Glomerular endothelial cell (primary cell): ENCODE measurements at places on chromosomes 5 and 9. TPM values are rescaled to one million over a fixed set of nuclear protein-coding genes. Genes with fewer than 3 reads are reported as not detected.

The PARP8 gene
- total RNA-seq = 2.0 and 4.5 TPM in 2 replicates

The SCGB3A2 gene
- total RNA-seq = not detected in 2 replicates

The PTGES gene
- total RNA-seq = 1.1 TPM in 1 of 2 replicates, not detected in the other

The LMAN2 gene
- total RNA-seq = 295 and 316 TPM in 2 replicates

The SET gene
- total RNA-seq = 227 and 258 TPM in 2 replicates

The ITGA2 gene
- 50.5 and 69.4 TPM in 2 replicates for total RNA-seq

The C5orf22 gene
- total RNA-seq = 18.2 and 18.7 TPM in 2 replicates

The ANKRD33B gene
- 5.6 and 6.1 TPM in 2 replicates for total RNA-seq

The SHISAL2B gene
- total RNA-seq = not detected in 2 replicates

The MORN5 gene
- total RNA-seq = 3.6 TPM in 1 of 2 replicates, not detected in the other

The ZFP37 gene
- total RNA-seq = 0.64 and 1.1 TPM in 2 replicates

The SPATA31D4 gene
- not detected in 2 replicates for total RNA-seq

The TAF1L gene
- under 0.01 TPM in 1 of 2 replicates, not detected in the other for total RNA-seq

The ZBTB6 gene
- 4.0 and 5.3 TPM in 2 replicates for total RNA-seq

The SEC16A gene
- total RNA-seq = 71.7 and 117 TPM in 2 replicates

The LCN12 gene
- total RNA-seq = not detected in 2 replicates

The IFNA13 gene
- total RNA-seq = not detected in 2 replicates

The WDR31 gene
- 0.68 and 0.99 TPM in 2 replicates for total RNA-seq

The ENTREP1 gene
- total RNA-seq = 5.7 and 11.8 TPM in 2 replicates

The SSBP2 gene
- 9.4 and 13.2 TPM in 2 replicates for total RNA-seq

The GNA14 gene
- total RNA-seq = 43.6 and 67.3 TPM in 2 replicates

The STC2 gene
- 38.4 and 49.4 TPM in 2 replicates for total RNA-seq

The DMGDH gene
- 1.1 TPM in 1 of 2 replicates, not detected in the other for total RNA-seq

The ANKRD34B gene
- 0.05 and 0.06 TPM in 2 replicates for total RNA-seq
